ENCODE measurements at places on chromosomes 2 and 18.

DNA sequence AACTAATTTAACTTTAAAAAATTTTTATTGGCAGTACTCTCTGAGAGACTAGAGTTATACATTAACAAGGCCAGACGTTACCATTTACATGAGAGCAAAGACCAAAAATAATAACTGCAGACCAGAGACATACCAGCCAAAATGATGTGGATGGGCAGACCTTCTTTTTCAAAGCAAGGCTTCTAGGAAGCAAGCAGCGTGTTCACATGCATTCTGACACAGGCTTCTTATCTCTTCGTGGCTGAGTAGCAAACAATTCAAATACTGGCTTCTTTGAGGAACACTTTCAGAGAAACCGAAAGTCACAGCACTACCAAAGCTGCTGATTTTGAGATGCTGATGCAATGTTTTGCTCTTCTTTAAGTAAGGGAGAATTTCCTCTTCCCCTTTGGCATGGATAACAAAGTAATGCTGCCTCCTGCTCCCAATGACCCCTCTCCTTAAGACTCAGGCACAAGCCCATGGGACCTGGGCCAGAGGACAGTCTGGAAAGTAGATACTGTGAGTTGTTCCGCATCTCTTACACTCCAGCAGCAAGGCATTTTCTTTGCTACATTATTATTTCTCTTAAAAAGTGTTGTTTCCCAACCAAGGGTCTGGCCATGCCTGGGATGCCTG, 181.9 kb downstream of the MREG start:
- DNase-seq: no peak
- H3K27ac ChIP-seq: no peak overlapping the region
- H3K27me3 ChIP-seq: peaks cover 2% of the 10 kb centered on the region
- no peaks in the 10 kb centered on the region for H3K36me3 ChIP-seq
- no peak overlapping the region for H3K4me3 ChIP-seq

DNA sequence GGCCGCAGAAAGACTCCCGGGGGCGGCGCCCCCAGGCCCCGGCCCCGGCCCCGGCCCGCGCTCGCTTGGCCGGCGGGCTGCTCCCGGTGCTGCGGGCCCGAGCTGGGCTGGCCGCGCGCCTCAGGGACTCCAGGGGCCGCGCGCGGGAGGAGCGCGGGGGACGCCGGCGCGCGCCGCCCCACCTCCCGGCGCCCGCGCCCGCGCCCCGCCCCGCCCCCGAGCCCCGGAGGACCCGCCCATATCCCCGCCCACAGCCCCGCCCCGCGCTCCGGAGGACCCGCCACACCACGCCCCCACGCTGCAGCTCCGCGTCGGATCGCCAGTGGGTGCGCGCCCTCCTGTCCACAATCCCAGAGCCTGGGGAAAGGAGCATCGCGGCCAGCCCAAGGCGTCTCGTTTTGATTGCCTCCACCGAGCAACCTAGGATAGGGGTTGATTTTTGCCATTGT, at the start of gene PARD6G:
Gene PARD6G, minus strand, starts transcription at position 122 of the 449 bp plus-strand sequence. CDS start 166 bp downstream, outside the sequence.
- H3K4me3 ChIP-seq: peak within 1 kb of the TSS; percentile 45
- no peaks in the 10 kb centered on the region for H3K36me3 ChIP-seq
- no peak within 1 kb of the TSS for H3K27ac ChIP-seq
- peaks cover 31% of the 10 kb centered on the region for H3K27me3 ChIP-seq

DNA sequence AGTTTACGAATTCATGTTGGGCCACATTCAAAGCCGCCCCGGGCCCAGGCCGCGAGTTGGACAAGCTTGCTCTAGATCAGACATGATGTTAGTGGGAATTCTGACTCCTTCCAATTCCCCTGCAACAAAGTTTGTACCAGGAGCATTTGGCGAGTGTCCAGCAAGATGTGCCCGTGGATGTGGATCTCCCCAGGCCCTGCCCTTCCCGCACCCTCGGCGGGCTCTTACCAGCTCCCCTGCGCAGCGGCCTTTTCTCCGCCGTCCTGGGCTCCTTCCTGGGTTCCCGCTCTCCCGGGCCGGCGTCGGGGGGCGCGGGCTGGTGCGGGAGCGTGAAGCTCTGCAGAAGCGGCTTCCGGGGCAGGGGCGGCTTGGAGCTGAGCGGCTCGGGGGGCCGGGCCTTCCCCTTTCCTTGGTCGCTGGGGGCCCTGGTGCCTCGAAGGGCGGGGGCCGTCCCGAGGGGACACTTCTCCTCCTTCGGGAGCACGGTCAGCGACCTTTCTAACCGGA, 90.8 kb upstream of the MGAT4A start:
- no peak for DNase-seq
- H3K27ac ChIP-seq: no peak overlapping the region
- H3K27me3 ChIP-seq: no peaks in the 10 kb centered on the region
- no peak overlapping the region for H3K4me3 ChIP-seq
- H3K4me1 ChIP-seq: peaks cover 9% of the 10 kb centered on the region
- no peaks in the 10 kb centered on the region for H3K36me3 ChIP-seq

GRCh38 chr2:223210489-223210888, 158.5 kb downstream of the KCNE4 start:
- no peak overlapping the region for H3K4me3 ChIP-seq
- H3K36me3 ChIP-seq: no peaks in the 10 kb centered on the region
- no peak for DNase-seq

All from T-cell (primary cell).